ENCODE measurements at places on chromosomes 2 and 18.

DNA sequence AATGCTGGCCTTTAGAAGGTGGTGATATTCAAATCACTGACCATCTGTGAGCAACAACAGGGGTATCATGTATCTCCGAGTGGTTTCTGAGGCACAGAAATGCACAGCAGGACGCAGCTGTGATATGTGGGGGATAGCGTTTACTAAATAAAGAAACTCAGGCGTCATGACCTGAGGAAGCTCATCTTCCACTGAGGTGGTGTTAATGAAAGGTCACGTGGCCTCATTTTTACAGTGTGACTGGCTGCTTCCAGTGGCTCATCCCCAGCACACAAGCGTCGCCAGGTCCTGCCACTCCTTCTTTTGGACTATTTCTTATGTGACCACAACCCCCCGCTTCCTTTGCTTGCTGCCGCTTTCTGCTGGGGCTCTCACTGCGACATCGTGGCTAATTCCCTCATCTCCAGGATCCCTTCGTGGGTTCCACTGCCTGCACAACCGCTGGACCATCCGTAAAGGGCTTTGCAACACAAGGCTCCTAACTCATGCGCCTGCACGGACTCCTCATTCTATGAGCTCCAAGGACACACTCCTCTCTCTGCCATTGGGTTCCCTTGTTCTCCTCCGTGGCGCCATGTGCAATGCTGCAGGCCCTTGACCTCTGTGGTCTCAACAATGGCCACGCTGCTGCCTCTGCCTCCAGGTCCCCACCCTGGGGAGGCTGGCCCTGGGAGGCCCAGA, 109.3 kb downstream of the MBP start:
- no peak for DNase-seq

- DNase-seq = peak; percentile 33
Observed at GRCh38 chr2:230441227-230441897, 25.4 kb downstream of the SP100 start.

DNA sequence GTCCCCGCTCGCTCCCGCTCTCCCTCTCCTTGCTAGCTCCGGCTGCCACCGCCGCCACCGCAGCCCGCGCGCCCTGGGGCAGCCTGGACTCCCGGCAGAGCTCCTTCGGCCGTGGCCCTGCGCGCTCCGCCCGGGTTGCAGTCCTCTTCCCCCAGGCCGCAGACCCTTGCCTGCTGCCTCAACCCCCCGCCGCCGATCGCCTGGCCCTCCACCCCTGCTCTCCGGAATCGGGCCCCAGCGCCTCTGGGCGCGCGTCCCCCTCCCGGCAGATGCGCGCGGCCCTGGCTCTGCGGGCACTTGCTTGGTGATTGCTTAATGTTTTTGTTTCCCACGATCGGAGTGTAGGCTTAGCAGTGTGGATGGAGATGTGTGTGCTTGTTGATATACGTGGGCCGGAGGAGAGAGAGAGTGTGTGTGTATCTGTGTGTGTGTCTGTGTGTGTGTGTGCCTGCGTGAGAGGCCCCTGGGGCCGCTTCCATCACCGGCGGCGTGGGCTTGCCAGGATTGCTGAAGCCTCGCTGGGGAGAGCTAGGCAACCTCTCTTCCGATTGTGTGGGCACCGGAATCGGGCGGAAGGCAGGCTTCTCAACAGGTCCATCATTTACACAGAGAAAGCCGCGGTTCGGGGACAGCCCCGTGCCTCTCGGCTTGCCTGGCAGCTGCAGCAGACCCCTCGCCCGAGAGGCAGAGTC, 877 bp downstream of the INHBB start:
- peak; percentile 35 for DNase-seq

DNA sequence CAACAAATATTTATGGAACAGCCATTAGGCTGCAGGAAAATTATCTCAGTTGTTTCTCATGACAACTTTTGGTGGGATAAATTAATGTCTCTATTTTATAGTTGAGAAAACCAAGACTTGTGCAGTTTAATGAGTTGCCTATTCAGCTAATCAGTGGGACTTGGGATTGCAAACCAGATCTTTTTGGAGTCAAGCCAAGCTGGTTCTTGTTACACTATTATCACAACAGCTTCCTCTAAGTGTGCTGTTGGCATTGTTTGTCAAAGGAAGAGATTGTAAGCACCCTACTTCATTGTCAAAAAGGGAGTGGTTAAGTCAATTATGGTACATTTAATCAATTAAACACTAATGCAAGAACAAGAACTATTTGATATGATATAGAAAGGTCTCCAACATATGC, 119.2 kb downstream of the PAX3 start:
- DNase-seq = no peak

DNA sequence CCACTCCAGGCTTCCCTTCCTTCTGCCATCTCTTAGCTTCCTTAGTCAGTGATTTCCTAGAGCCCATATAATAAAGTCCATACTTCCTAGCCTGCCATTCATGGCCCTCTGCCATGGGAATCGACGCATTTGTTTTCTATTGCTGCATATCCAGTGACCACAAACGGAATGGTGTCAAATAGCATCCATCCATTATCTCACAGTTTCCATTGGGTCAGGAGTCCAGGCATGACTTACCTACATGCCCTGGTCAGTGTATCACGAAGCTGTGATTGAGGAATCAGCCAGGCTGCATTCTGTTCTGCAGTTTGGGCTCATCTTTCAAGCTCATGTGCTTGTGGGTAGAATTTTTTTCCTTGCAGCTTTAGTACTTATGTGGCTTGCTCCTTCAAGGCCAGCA, 209.7 kb upstream of the EPAS1 start:
- DNase-seq = no peak

GRCh38 chr18:34595690-34596089, 114.4 kb upstream of the DTNA start:
- peak; percentile 37 for DNase-seq
